ENCODE measurements at places on chromosomes 11 and 22. TPM values are rescaled to one million over a fixed set of nuclear protein-coding genes. Genes with fewer than 3 reads are reported as not detected.

Gene IL10RA
- 6.8 TPM for total RNA-seq

DNA sequence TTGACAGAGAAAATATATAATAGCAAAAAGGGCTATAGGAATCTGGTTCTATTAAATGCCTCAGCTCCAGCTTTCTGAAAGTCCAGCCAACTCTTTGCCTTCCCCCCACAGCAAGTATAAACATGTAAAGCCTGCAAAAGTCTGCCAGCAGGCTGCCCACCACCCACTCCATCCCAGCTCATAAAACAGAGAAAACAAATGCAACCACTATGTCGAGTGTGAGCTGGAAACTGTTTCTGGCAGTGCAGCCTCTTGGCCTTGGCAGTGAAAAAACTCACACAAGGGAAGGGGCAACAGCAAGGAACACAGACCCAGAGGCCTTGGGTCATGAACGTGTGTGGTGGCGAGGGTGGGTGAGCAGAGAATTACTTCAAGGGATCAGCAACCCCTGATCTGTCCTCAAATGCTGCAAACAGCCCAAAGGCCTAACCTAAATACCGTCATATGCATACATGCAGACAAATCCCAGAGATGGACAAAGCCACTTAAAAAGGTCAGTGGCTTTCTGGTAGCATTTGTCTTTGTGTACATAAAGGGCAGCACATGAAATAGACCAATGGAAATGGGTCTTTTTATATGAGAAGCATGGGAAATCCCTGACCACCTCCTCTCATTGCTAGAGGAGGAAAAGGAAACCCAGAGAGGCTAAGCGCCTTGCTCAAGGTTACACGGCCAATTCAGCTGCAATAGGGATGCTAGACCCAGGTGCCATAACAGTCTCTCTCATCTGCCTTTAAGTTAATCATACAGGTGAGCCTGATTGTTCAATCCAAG lies 74.8 kb downstream of the NAT10 start:
- no peak for DNase-seq

GRCh38 chr11:69259096-69259495 lies 34.9 kb upstream of the MYEOV start:
- DNase-seq: no peak

DNA sequence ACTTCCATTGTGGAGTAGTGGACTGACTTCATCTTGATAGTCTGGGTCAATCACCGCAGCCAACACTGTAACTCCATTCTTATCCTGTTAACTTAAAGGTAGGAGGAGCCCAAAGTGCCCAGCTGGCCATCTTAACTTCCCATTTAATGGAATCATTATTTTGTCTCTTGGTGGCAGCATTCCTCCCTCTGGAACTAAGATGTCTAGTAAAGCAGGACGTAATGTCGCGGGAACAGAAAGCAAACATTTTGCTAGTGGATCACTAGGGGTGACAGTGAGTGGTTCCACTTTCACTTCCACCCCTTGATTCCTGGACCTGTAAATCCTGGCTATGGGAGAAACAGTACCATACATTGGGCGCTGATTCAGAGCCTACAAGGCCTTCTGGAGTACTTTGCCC lies 71.4 kb downstream of the GAB4 start:
- DNase-seq: no peak

Gene CREBZF
- 133 TPM for total RNA-seq

DNA sequence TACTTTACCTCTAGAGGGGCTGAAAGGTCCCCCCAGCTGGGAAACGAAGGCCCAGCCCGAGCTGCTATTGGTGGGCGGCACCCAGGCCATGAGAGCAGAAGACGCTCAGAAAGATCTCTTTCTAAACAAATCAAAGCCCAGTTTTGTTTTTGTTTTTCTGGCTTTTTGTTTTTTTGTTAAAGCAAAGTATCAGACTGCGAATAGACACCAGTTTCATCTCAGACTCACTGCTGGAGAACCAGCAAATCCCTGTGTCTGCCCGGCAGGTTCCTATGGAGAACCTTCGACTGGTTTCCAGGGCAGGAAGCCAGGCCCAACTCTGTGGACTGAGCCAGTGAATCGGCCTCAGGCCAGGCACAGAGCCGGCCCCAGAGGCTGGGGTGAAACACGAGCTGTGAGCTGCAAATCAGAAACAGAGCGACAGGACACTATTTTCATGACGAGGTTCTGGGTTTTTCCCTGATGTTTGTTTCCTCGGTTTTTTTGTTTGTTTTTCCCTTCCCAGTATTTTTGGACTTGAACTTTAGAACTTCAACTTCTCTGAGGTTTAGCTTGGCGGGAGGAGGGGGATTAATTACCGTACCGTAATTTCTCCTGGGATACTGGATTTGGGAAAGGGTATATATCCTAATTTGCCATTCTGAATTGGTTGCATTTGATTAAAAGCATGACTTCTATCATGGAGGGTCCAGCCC lies 16.0 kb upstream of the B4GALNT4 start:
- DNase-seq: peak; percentile 91

DNA sequence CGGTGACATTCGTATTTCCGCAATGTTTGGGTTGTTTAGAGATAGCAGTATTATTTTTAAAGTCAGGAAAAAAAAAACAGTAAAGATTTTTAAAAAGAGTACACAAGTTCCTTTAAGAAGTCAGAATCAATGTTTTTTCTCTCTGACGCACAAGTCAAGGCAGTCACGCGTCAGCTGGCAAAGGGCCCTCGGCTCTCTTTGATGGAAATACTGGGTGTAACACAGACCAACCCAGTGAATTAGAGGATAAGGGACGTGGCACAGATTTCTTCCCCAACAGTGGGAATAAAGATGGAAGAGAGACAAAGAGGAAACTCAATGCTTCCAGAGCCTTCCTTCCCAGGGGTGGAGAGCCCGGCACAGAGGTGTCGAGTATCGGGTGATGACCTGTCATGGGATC lies 13.4 kb downstream of the ASCC2 start:
- DNase-seq: no peak

GRCh38 chr11:33187998-33188722 lies 26.9 kb upstream of the CSTF3 start:
- DNase-seq: no peak

GRCh38 chr11:110077831-110078325 lies 15.3 kb upstream of the ZC3H12C start:
- DNase-seq: no peak

Gene RCE1
- 19.4 TPM for total RNA-seq

Measured in uterus (tissue), 4 donors.